ENCODE measurements at places on chromosomes 16 and 17.

- no peak for DNase-seq
Measured at GRCh38 chr17:57872536-57872935, 22.7 kb upstream of the MRPS23 start.

DNA sequence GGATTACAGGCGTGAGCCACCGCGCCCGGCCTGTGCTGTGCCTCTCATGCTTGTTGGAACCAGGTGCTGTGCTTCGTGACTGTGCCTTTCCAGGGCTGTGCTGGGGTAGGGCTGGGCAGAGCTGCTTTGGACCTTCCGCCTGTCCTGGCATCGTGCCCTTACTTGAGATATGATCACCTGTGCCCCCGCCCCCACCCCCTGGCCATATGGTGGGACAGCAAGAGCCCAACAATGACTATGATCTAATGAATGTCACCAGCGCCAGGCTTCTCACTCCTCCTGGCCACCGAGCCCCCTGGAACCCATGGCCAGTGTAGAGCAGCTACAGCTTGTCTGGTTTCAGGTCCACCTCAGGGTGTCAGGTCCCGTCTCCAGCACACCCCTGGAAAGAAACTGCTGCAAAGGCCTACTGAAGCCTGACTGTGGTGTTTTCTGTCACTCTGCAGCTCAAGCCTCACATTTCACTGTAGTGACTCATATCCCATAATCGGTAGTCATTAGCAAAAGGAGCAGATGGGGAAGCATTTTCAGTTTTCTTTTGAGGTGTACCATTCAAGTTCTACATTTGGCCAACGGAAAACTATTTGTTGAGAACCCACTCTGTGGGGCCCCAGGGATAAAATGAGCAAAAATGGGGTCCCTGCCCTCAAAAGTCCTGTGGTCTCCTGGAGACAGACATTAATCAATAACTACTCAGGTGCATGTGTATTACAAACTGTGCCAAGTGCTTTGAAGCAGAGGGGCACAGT lies 22.1 kb downstream of the FCSK start:
- DNase-seq = no peak

GRCh38 chr16:88988980-88989811 lies 12.2 kb upstream of the CBFA2T3 start:
- no peak for DNase-seq

- DNase-seq = no peak
Measured at GRCh38 chr17:34902831-34903547, 58.3 kb downstream of the CCT6B start.

- DNase-seq = no peak
Measured at GRCh38 chr16:27377666-27378485, 24.1 kb upstream of the IL21R start.
